Aorta (tissue), 5 donors: ENCODE measurements at places on chromosomes 3 and 15.

- DNase-seq, result no peak
These were observed 15.2 kb downstream of the GNAI2 start for GRCh38 chr3:50251220-50251619.

DNA sequence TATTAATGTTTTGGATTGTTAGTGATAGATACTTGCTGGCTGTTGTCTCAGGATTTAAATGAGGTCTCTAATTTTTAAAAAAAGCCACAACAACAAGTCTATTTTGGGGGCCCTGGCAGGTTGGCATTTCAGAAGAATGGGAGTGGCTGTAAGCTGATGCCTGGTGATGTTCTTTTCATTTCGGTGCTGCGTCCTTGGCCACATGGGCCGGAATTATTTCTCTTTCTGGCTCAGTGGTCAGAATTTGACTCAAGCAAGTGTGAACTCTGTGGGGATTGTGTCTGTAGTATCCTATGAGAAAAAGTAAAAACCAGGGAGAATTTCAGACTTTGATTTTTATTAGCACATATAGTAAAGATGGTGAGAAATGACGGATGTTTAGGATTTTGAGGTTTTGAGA, 203.0 kb downstream of the AKAP13 start:
- no peak for DNase-seq

DNA sequence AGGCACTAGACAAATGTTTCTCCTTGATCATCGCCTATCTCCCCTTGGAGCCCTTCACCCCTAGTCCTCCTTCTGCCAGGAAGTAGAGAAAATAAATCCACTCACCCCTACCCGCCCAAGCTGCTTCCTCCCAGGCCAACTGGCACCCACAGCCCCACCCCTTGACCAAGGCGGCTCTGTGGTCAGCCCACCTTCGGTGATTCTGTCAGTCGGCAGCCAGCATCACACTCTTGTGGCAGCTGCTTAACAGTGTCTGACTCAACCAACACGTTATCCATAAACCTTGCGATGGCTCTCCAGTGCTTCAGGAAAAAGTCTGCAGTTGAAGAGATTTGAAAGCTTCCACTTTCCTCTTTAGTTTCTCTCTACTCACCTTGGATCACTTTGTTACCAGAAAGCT, 7.6 kb downstream of the SHF start:
- DNase-seq, result no peak

DNA sequence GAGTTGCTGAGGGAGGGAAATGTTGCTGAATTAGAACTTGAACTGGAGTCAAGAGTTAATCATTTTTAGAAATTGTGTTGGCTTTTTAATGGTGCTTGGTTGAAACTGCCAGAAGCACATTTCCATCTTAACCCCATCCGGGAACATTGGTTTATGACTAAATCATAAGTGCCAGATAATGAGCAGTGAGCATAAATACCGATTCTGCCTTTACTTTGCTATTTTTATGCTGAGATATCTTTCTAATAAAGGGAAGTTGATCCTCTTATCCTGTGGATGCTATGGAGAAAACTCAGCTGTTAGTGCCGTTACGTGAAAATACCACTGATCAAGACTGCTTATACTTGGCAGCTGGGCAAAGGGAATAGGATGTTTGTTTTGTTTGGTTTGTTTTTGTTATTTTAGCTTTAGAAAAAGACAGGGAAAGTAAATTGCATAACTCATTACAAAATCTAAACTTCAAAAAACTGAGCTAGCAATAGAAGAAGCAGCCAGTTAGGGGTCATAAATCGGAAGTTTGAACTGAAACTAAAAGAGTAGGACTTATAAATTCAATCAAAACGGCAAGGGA, 813.1 kb downstream of the NAALADL2 start:
- DNase-seq, result no peak

DNA sequence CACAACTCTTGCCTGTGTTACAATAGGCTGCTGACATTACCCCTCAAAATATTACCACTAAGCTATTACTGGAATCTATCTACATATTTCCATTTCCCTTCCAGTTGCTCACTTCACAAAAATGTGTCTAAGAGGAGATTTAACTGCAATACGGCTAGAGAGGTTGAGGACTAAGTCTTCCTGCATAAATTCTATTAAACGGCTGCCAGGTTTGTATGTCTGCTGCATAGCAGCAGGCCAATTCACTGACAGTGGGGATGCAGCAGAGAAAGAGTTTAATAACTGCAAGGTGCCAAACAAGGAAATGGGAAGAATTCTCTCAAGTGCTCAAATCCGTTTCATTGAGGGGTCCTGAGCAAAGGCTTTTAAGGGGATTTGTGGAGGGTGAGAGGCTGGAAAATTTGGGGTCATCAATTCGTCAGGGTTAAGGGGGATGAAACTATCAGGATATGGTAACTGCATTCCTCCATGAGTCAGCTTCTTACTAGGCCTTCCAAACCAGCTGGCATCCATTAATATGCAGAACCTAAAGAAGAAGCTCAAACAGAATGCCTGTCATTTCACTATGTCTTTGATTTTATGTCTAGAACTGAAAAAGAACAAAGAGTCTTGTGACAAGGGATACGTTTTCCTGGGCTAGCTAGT, 675.6 kb downstream of the TBL1XR1 start:
- no peak for DNase-seq

- no peak for DNase-seq
These were observed 77.0 kb upstream of the SEC13 start for GRCh38 chr3:10397879-10398278.

GRCh38 chr3:197775317-197775716, 15.7 kb upstream of the LRCH3 start:
- no peak for DNase-seq

DNA sequence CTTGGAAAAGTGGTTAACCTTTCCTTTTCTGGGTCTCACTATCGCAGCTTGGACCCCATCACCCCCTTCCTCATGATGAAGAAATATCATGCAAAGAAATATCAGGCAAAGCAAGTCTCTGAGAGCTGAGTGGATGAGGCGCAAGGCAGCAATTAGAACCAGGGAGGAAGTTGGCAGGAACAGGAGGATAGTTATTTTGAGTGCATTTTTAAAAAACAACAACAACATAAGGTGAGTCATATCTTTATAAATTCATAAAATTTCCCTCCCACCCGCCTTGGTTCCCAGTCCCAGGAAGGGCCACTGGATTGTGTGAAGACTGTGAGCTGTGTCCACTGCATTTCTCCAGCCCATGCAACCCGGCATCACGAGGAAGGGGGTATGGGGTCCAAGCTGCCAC, 316.9 kb upstream of the TLE3 start:
- DNase-seq, result no peak

- DNase-seq, result peak; percentile 27
These were observed 57.9 kb downstream of the APBA2 start for GRCh38 chr15:28943611-28944230.

GRCh38 chr3:15654891-15655290, 53.3 kb downstream of the BTD start:
- DNase-seq, result no peak

DNA sequence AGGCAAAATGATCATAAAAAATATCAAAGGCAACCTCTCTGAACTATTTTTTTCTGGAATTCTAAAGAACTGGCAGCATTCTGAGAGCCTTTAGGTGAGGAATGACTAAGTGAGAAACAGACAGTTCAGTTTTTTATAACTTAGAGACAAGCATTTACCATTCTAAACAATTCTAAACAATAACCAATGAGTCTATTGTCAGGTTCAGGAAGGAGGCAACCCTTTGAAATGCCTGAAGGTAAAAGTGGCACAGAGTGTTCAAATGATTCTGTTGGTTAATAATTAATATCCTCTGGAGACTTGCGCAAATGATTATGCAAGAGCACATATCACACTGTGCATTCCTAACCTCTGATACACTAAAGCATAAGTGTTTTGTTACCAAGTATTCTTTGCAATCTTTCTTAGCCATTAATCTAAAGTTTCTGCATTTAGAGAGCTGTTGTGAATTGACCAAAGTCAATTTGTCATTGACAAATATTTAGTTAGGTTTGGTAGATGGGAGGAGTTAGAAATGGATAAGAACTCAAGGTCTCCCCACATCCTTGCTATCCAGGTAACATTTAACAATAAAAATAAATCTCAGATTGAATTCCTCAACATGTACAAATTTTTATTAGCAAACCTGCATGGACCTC, 9.2 kb upstream of the TGFBR2 start:
- no peak for DNase-seq

DNA sequence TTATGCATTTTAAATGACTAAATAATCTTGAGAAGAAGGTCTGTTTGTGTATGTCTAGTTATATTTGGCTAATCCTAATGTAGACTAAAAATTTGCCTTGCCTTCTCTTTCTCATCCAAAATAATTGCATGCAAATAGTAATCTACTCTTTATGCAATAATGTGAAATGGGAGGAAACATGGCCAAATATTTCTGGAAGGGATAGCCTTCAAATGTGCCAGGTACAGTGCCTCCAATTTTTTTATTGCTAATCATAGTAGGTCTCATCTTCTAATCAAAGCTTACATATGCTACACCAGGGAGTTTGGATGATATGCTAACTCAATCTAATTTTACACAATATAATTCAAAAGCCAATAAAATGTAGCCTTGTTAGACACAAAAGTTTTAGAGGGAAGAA, 911.3 kb downstream of the NAALADL2 start:
- no peak for DNase-seq

- DNase-seq, result no peak
These were observed 45.7 kb upstream of the NLGN1 start for GRCh38 chr3:173351886-173352285.

DNA sequence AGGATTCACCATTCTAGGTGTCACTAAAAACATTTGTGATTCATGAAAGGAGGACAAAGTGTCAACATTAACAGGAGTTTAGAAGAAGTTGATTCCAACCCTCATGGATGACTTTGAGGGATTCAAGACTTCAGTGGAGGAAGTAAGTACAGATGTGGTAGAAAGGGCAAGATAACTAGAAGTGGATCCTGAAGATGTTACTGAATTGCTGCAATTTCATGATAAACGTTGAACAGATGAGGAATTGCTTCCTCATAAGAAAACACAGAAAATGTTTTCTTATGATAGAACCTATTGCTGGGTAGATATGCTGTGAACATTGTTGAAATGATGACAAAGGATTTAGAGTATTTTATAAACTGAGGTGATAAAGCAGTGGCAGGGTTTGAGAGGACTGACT, 23.5 kb upstream of the ATP2C1 start:
- no peak for DNase-seq

DNA sequence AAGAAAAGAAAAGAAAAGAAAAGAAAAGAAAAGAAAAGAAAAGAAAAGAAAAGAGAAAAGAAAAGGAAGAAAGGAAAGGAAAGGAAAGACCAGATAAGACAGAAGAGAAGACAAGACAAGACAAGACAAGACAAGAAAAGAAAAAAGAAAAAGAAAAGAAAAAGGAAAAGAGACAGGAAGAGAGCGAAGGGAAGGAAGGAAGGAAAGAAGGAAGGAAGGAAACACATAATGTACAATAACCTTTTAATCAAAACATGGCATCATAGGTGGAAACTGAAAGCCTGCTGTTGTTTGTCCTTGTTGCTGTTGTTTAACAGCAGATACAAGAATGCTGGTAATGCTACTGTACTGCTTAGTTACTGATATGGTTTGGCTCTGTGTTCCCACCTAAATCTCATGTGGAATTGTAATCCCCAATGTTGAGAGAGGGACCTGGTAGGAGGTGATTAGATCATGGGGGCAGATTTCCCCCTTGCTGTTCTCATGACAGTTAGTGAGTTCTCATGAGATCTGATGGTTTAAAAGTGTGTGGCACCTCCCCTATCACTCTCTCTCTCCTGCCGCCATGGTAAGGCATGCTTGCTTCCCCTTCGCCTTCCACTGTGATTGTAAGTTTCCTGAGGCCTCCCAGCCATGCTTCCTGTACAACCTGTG, 67.3 kb downstream of the MCF2L2 start:
- no peak for DNase-seq

- no peak for DNase-seq
These were observed 1.1 kb downstream of the SLCO3A1 start for GRCh38 chr15:91854639-91854990.

- no peak for DNase-seq
These were observed 48.3 kb downstream of the GREM1 start for GRCh38 chr15:32766101-32766500.

DNA sequence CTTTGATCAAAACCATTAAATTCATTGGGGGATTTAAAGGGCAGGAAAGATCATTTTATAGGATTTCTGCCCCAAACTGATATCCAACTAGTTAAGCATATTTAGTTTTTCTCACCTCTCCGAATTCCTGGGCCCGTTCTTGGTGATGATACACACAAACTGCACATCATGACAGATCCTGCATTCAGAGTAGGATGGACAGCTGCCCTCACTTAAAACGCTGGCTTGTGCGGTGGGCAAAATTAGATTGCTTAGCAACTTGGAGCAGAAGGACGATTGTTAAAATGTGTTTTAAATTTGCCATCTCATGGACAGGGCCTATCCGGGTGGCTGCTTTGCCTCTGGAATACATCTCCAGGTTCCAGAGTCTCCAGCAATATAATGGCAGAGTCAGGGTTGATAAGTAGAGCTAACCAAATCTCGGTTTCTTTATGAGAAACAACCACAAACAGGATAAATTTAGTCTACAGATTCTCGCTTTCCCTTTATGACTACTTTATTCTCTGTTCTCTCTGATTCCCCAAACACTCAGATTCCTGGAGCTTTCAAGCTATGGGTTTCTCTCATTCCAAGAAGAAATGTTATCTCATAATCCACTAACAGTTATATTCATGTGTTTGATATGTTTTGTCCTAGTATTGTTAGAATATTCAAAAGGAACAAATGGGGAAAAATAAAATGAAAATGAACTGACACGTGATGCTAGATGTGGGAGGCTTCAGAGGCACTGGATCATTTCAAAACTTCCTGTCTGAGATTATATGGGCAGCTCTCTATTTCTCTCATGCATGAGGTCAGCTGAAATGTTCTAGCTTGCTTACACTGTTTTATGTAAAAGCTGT, 1014.1 kb upstream of the SEMA6D start:
- no peak for DNase-seq

GRCh38 chr3:126711121-126711760, 7.2 kb downstream of the CHCHD6 start:
- DNase-seq, result no peak

GRCh38 chr3:46406788-46407611, at the start of the genes CCR5AS and CCRL2:
Gene CCR5AS (minus strand): TSS chr3:46407066.
Gene CCRL2 (plus strand): TSS chr3:46407259. CDS start chr3:46408080, 821 bp downstream.
- DNase-seq, result peak; percentile 81
